ENCODE measurements at places on chromosomes 7 and 10.

GRCh38 chr7:32519763-32520162 lies 24.5 kb downstream of the AVL9 start:
- DNase-seq = no peak

GRCh38 chr10:70193391-70193844 lies 23.1 kb upstream of the SAR1A start:
- DNase-seq = no peak

DNA sequence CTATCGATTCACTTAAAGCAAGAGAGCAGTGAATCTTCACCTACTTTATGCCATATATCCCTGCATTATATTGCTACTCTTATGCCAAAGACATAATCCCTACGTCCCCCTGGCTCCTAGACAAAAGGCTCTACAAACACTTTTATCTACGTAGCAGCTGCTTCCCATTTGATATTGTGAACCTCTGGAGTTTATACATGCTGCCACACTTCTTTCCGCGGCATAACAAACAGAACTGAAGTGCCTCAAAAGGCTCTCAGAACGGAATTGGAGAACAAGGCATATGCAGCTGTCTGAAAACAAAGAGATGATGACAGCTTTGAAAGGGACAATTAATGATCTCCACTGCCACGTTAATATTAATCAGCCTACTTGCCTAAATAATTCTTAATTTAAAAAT lies 985.6 kb upstream of the LRRN3 start:
- DNase-seq = no peak

DNA sequence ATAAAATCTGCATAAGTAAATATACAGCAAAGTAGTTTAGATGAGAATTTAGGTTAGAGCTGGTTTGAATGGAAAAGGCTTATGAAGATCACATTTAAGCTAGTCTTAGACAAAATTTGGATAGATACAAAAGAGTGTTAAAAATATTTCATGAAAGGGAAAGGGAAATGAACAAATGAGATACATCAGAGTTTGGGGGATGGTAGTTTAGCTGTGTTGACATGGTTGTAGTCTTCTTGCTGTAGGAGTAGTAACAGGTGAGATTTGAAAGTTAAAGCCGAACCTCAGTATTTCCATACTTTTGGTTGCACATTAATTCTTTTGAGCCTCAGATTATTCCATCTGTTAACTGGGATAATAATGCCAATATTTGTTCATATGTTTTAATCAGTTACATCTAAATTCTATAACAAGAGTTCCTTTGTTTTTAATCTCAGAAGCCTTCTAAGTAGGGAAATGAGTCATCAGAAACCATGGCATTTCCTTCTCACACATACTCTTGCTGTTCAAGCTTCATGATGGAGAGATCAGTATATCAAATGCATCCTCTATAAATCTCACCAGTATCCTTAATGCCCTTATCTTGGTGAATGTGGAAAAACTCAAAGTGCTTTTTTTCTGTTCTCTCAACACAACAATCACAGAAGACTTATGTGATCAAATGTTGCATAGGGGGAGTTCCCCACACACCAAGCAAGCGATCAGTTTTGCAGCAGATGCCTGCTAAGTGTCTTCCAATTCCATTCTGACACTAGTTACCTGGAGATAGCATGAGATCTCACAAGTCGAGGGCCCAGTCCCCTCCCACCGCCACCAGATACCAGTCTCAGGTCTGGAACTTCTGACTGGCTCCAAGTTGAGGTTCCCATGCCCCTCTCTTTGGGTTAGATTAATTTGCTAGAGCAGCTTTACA lies 84.7 kb downstream of the MAPK8 start:
- no peak for DNase-seq

DNA sequence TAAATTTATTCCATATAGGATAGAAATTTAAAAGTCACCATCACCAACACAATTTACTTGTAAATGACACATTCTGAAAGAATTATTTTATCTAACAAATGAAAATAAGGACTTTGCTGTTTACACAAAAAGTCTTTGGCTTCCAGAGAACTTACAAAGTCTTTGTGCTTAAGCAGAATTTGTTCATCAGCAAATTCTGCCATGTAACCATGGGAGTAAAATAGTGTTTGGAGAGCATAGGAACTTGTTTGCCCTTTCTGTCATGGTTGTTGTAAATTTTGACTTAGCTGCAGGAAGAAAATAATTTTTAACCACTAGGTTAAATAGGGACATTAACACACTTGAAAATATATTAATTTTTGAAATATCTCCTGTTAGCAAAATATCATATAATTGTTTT lies 15.2 kb downstream of the FGL2 start:
- DNase-seq = peak; percentile 29

DNA sequence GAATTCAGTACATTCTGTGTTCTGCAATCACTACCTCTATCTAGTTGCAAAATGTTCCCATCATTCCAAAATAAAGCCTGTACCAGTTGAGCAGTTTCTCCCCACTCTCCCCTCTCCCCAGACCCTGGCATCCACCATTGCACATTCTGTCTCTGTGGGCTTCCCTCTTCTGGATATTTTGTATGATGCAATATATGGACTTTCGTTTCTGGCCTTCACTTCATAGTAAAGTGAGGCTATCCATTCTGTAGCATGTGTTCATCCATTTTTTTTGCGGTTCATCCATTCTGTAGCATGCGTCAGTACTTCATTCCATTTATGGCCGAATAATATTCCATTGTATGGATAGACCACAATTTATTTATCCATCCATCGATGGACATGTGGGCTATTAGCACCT lies 9.5 kb upstream of the CYP3A4 start:
- DNase-seq = no peak

DNA sequence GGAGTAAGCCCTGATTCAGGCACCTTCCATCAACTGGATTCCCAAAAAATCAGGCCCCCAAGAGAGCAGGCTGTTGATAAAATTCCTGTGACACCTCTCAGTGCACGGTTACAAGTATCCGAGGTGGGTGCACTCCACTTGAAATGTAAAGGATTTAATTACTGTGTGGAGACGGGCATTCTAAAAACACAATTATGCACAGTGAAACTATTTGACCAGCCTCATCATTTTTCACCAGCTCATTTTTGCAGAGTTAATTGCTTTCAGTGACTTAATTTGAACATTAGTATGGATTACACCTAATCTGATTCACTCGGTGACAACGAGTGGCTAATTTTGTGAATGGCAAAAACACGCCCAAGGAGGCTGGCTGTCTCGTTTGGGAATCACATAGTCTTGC lies 2.3 kb downstream of the FOXL3 start:
- no peak for DNase-seq

- no peak for DNase-seq
Observed at GRCh38 chr10:2949221-2949947, 118.0 kb upstream of the PFKP start.

- DNase-seq = no peak
Observed at GRCh38 chr7:73517241-73517995, 4.7 kb downstream of the BAZ1B start.

- no peak for DNase-seq
Observed at GRCh38 chr7:63040336-63040735, 958.3 kb upstream of the ZNF722 start.

DNA sequence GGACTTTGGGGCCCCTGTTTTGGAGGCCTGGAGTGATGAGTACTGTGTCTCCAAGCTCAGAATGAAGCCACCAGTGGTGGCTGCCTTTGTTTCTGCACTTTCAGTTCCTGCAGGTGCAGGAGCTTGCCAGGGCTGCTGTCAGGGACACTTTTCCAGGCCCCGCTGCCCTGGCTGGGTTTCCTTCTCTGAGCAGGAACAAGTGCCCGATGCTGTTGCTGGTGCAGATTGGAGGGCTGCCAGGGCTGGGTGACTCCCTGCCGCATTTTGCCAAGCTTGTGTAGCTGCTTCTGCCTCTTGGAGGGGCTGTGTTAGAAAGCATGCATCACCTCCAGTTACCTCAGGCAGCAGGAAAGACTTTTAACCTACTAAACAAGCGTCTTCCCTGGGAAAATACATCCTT lies 211.1 kb downstream of the MGMT start:
- no peak for DNase-seq

All from kidney (tissue), 22 donors.